ENCODE measurements at places on chromosomes 7 and 10. TPM values are rescaled to one million over a fixed set of nuclear protein-coding genes. Genes with fewer than 3 reads are reported as not detected.
A peak's percentile ranks its signal among the peaks of the same experiment; 100 is the strongest.

DNA sequence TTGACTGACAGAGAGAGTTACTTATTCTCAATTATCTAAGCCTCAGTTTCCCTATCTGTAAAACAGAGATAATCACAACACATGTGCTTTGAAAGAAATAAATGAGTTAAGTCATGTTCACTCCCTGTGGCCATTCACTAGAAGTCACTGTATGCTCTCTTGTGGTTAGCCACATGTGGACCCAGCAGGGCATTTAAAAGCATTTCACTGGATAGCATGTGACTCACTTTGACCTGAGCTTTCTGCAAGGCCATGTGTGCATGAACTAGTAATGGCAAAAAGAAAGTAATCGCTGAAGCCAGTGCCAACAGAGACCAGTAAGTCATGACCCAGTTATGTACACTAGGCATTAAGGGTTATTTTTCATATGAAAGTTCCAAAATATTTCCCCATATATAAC, 557.0 kb upstream of the IGFBP3 start:
- DNase-seq = peak; percentile 79

GRCh38 chr10:47347303-47347675, 874 bp upstream of the RBP3 start:
- DNase-seq = no peak

Gene FAM25G
- polyA plus RNA-seq = not detected

GRCh38 chr7:103889451-103889850, 100.0 kb downstream of the RELN start:
- no peak for DNase-seq

- DNase-seq = no peak
Observed at GRCh38 chr10:49655099-49655498, 24.4 kb upstream of the C10orf53 start.

GRCh38 chr7:158805414-158805813, 23.9 kb downstream of the ESYT2 start:
- no peak for DNase-seq

Gene HOXA6
- 1.2 TPM for polyA plus RNA-seq

GRCh38 chr10:16195894-16196293, 240.9 kb upstream of the PTER start:
- no peak for DNase-seq

Gene SLC25A40
- polyA plus RNA-seq = 10.2 TPM

DNA sequence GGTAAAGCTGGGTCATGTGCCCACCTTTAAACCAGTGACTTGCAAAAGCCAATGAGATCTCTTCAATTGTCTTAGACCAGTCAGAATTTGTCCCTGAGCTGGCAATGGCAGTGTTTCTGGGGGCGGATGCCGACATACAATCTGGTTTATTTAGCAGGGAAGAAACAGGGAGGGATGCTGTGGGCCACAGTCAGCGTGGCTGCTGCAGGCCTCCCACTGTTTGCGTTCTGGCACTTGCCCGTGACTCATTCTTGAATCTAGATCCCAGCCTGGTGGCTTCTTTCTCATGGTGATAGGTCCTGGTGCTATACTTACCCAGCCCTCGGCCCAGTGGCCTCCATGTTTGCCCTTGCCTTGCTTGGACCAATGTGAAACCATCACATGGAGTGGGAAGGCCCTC, 3.1 kb upstream of the CPA1 start:
- DNase-seq = peak; percentile 13

Gene AZGP1
- not detected for polyA plus RNA-seq

DNA sequence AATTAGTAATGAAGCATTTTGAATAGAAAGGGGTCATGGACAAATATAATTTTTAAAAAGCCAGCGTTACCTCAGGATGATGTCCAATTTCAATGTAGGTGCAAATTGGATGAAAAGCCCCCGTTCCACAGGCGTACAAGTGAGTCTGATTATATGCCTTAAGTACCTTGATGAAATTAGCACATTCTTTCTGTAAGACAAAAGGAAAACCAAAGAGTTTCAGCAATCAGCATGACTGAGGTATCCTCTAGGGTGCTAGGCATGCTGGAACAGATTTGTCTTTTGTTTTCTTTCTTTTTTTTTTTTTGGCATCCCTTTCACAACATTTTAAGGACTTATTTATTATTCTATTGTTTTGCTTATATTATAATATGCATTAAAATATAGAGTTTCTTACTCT, 84.2 kb downstream of the SEMA3A start:
- no peak for DNase-seq

DNA sequence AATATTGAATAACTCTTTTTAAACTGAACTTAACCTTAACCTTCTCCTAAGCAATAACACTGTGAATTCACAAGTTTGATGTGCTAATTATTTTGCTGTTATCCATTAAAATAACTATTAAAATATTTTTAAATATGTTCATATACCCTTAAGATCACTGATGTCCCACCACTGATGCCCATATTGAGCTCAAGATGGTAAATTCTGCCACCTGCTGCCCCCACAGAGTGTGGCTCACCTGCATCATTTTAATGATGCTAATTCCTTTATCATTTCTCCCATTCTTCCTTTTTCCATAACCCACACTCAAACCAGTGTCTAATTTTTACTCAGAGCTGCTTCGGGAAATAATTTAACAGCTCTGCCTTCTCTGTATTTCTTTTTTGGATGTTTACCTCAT, 82.3 kb upstream of the ARID5B start:
- no peak for DNase-seq

Gene NT5C2
- 74.3 TPM for polyA plus RNA-seq

DNA sequence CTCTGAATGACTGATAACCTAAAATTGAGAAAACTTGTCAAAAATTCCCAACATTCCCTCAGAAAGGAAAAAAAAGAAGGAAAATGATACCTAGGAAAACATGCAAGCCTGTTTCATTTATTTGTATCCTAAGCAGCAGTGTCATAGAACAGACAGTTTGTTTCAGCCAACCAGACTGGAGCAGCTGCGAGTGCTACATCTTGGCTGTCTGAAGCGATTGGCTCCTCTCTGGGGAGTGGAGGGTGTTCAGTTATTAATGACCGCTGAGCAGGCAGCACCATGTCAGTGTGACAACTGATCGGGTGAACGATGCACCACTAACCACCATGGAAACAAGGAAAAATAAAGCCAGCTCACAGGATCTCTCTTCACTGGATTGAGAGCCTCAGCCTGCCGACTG, at the start of gene LRRN3:
Gene LRRN3 (plus strand): TSS at position 282 of the 400 bp plus-strand sequence. CDS start 31,646 bp downstream, outside the sequence.
- peak; percentile 75 for DNase-seq

Gene PLAC9
- 40.4 TPM for polyA plus RNA-seq

DNA sequence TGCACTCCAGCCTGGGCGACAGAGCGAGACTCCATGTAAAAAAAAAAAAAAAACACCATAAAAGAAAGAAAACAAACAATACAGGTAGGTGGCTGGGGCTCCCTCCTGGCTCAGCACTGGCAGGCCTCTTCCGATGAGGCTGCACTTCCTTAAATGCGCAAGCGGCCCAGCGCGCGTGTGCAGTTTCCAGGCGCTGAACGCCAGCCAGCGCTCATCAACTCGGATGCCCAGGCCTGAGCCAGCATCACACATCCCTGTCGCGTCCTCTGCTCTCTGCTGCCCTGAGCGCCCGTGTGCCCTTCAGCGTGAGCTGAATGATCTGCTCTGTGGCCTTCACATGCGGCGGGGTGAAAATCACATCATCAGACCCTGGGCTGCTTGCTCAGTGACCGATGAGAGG, 31.8 kb downstream of the NUDT1 start:
- DNase-seq = no peak

DNA sequence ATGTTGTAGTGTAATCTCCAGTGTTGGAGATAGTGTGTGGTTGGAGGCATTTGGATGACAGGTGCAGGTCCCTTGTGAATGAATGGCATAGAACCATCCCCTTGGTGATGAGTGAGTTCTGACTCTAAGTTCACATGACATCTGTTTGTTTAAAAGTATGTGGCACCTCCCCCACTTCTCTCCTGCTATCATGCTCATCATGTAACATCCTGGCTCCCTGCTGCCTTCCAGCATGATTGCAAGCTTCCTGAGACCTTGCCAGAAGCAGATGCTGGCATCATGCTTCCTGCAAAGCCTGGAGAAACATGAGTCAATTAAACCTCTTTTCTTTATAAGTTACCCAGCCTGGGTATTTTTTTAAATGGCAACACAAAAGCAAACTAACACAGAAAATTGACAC, 499.0 kb upstream of the SEMA3D start:
- DNase-seq = peak; percentile 6

Gene ANAPC16
- 46.0 TPM for polyA plus RNA-seq

GRCh38 chr7:75758491-75758890, 13.5 kb downstream of the CCL26 start:
- peak; percentile 31 for DNase-seq

DNA sequence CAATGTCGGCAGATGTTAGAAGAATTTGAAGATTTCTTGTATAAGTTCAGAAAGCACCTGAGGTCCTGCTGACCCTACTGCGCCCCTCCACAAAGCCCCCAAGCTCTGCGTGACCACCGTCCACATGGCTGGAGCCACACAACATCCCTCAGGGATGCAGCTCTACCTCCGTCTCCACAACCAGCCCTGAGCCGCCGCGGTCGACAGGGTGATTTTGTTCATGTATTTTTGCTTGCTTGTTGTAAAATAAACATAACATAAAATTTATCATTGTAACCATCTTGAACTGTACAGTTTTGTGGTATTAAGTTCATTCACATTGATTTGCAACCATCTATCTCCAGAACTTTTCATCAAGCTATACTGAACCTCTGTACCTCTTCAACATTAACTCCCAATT, 50.5 kb downstream of the CPXM2 start:
- DNase-seq = no peak

All from fibroblast of lung (primary cell).